Globus pallidus (tissue), 1 donor: ENCODE measurements at places on chromosomes 2 and 18.

- DNase-seq, result no peak
Measured at GRCh38 chr2:30252723-30253701, 21.7 kb downstream of the LBH start.

GRCh38 chr2:40016151-40016885 lies 237.3 kb upstream of the THUMPD2 start:
- no peak for DNase-seq

DNA sequence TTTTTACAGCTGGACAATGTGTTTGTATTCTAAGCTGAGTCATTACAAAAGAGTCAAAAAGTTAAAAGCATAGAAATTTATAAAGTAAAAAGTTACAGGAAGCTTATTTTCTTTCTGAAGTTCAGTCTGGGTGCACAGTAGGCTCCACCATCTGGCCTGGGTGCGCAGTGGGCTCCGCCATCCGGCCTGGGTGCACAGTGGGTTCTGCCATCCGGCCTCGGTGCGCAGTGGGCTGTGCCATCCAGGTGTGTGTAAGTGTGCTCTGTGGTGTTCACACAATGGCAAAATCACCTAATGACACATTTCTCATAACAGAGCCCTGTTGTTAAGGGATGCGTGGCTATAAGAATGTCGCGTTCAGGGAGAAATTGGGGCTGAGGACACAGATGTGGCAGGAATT lies 195.5 kb downstream of the ANKRD30B start:
- no peak for DNase-seq

- no peak for DNase-seq
Measured at GRCh38 chr18:76547296-76547695, 52.3 kb upstream of the ZNF516 start.

- DNase-seq, result no peak
Measured at GRCh38 chr2:27221166-27221565, 4.0 kb downstream of the CAD start.

GRCh38 chr2:173196638-173197037 lies 121.0 kb downstream of the MAP3K20 start:
- no peak for DNase-seq

- DNase-seq, result peak; percentile 35
Measured at GRCh38 chr18:59142274-59142673, 2.6 kb downstream of the SEC11C start.

DNA sequence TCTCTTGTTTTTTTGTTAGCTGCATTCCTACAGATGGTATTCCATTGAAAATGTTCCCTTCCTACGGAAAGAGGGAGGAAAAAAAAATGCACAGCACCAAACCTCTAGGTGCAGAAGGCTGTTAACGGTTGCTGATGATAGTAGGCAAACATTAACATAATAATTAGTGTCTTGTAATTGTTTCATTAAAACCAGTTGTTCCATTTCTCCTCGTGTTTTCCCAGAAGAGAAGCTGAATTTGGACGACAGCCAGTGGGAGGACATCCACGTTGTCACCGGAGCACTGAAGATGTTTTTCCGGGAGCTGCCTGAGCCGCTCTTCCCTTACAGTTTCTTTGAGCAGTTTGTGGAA lies 494.7 kb downstream of the ARHGAP15 start:
- no peak for DNase-seq

DNA sequence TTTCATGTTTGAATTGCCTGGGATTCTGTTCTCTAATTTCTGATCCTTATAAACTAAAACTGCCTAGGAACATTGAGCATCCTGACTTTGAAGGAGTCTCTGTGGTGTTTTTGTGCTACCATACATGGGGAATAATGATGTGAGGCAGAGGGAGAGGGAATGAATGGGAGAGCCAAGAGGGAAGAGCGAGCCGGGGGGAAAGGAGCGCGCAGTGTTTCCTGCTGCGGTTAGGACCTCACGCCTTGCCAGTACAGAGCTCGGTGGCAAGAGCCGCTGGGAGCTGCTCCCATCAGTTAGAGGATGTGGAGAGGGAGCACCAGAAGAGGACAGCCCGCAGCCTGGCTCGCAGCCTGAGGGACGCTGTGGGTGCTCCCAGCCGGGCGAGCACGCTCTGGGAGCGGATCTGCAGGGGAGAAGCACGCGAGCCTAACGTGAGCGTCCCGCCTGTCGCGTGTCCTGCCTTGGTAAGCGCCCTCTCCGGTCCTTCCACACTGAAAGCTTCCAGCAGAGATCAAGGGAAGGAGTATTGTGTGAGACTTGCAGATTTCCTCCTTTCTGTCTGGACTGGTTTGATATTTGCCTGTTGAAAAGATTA lies 114.7 kb downstream of the FAM210A start:
- peak; percentile 86 for DNase-seq

- DNase-seq, result no peak
Measured at GRCh38 chr18:57008001-57008686, 138.7 kb upstream of the BOD1L2 start.

DNA sequence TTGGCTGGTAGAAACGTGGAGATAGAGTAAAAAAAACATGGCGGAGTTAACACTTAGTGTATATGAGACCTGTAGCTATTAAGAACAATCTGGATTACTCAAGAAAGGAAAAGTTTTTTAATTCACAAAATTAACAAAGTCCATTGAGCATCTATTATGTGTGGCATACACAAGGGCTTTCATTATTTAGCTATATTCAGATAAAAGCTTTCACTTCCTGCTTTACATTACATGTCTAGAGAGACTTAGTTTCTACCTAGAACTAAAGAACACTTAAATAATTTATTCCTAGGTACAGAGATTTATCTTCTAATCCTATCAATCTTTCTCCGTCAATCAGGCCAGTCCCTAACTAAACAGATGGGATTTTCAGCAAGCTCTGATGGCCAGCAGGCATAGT lies 196.0 kb upstream of the SLC39A10 start:
- DNase-seq, result no peak

- DNase-seq, result no peak
Measured at GRCh38 chr2:213149949-213150314, 1.5 kb downstream of the IKZF2 start.

DNA sequence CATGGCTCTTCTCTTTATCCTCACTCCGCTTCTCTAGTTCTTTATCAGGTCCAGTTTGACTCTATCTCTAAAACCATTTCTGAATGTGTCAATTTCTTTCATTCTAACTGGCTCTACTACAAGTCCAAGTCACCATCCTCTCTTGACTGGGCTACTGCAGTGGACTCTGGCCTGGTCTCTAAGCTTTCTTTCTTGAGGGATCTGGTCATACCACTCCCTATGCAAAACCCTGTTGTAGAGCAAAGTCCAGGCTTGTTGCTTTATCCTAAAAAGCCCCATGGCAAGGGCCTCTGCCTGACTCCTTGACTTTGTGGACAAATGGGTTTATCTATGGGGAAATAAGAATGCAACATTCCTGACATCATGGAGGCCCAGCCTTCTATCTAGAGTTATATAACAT lies 87.1 kb downstream of the BCL2L11 start:
- no peak for DNase-seq

DNA sequence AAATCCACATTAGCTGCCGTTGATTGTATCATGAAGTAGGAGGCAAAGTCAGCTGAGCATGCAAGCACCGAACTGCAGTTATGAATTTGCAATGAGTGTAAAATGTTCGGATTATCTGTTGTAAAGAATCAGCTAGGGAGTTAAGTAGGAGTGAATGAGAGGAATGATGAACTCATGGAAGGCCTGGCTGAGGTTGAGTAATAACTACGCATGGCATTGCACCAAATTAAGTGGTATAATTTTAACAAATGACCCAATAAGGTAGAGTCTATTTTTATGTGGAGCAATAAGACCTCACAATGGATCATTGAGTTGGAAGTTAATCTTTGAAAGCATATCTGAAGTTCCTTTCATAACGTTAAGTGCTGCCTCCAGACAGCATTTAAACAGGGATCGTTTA lies 288.2 kb upstream of the CHST9 start:
- no peak for DNase-seq

DNA sequence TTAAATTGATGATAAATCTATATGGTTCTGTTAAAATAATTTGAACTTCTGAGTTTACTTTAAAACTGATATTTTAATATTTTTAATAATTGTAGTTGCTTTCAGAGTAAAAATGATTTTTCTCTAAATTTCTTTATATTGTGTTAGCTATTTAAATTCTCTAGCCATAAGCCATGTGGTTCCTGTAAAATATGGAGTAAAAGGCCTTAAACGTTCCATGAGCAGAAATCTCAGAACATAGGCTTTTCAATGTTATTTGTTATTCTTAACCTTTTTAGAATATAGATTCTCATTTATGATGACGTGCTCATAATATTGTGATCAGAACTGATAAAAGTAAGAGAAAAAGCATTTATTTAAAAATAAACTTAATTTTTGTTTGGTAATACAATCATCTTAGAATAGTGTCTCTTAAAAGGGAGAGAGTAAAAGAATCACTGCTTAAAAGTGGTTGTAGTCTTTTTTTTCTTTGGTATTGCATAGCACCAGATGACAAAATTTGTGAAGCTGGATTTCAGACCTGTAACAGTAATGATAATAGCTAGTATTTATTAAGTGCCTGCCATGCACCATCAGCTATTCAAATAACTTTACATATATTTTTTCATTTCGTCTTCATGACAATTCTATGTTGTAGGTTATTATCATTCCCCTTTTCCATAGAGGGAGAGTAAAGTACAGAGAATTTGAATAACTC lies 2.7 kb downstream of the BMPR2 start:
- peak; percentile 15 for DNase-seq

GRCh38 chr18:77178559-77178958 lies 46.0 kb upstream of the MBP start:
- no peak for DNase-seq

- DNase-seq, result no peak
Measured at GRCh38 chr2:95166065-95166763, 605 bp downstream of the ZNF2 start.

- no peak for DNase-seq
Measured at GRCh38 chr2:203551778-203552177, 16.7 kb upstream of the RAPH1 start.

- no peak for DNase-seq
Measured at GRCh38 chr2:59752512-59752911, 800.9 kb downstream of the BCL11A start.

GRCh38 chr18:2588666-2589344 lies 17.4 kb downstream of the NDC80 start:
- no peak for DNase-seq

DNA sequence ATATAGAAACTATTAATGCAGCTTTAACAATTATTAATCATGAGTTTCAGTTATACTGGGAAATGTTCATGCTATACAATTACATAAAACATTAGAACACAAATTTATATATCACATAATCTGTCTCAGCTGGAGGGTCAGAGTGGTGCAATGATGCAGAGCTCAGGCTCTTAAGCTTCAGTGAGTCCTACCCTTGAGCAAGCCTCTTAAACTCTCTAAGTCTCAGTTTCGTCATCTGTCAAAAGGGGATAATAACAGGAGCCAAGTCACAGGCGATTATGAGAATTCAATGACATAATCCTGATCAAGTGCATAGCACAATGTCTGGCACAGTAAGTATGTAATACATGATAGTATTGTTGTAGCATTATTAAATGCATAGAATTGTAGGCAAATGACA lies 46.0 kb downstream of the LAMA1 start:
- no peak for DNase-seq

GRCh38 chr2:206392118-206392517 lies 51.2 kb upstream of the ADAM23 start:
- no peak for DNase-seq

- DNase-seq, result no peak
Measured at GRCh38 chr2:136059036-136059472, 58.9 kb downstream of the CXCR4 start.

DNA sequence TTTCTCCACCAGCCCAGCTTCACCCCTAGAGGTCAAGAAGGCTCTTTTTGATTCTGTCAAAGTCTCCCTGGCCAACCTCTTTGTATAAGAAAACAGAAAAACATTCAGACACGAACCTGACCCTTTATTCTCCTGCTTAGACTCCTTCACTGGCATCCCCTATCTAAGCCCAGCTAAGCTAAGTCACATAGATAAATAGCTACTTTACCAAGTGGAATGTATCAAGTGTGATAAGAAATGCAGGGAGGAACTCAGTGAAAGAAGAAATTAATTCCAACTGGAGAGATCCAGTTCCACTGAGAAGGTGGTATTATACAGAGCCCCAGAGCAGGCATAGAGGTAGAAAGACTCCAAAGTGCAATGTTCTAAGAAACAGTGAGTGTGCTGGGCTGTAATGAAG lies 489.5 kb downstream of the TNS1 start:
- DNase-seq, result no peak

DNA sequence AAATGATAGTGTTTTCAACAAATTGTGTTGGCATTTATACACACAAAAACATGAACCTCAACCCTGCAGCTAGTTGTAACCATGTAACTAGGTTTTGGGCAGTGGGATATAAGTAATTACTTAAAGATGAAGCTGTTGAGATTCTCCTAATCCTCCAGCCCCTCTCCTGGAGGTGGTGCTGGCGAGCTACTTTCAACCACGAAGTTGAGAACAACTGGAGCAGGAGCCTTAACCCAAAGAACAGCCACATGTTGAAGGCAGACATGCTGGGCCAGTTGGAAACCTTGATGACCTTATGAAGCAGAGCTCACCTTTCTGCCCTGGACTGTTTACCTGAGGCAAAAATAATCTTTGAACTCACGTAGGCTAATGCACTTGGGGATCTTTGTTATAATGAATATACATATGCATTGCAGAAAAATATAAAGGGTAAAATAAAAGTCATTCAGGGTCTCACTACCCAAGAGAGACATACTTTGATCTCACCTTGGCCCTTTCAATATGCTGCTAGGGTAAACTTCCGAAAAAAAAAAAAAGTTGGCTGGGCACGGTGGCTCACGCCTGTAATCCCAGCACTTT lies 89.6 kb upstream of the NPAS2 start:
- no peak for DNase-seq

GRCh38 chr2:99875627-99876201 lies 266.7 kb downstream of the AFF3 start:
- DNase-seq, result no peak

- DNase-seq, result no peak
Measured at GRCh38 chr2:30332791-30333453, 101.6 kb downstream of the LBH start.

GRCh38 chr2:226136739-226137138 lies 662.9 kb downstream of the IRS1 start:
- no peak for DNase-seq

DNA sequence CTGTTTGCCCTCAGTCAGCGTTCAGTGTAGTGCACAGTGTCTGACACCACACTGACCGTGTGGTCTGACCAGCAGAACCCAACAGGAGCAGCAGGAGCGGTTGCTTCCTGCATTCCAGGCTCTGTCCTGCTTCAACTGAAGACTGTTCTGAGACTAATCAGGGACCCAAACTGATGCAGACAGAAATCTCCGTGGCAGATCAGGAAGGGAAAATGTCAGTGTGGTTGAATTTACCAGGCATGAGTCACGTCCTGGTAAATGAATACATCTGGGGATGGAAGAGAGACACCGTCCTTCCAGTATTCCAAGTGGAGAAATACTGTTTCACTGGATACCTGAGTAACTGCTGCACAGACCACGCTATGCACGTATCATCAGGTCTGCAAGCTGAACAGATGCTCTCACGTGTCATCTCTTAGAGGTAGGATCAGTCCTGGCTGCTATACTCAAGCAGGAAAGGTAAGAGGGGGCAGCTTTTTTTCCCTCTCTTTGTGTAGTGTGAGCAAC lies 223.6 kb upstream of the EPAS1 start:
- DNase-seq, result no peak
